Urinary bladder (tissue), 4 donors: ENCODE measurements at places on chromosomes 4 and X.

DNA sequence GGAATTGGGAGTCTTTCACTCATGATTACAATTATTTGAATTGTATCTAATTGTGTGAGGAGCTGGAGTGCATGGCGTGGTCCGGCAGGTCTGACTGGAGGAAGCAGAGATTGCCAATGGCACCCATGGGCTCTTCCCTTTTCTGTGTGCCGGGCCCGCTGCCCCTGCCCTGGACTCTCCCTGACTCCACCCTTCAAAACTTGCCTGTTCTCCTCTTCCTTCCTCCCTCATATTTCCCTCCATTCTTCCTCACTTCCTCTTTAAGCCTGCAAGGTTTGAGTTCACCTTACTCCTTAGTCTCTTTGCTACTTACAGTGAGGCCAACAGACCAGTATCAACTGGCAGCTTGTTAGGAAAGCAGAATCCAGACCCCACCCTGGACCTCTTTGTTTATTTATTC, 6.5 kb upstream of the STBD1 start:
- DNase-seq: no peak

GRCh38 chrX:10598540-10598939, 21.8 kb downstream of the MID1 start:
- no peak for DNase-seq

DNA sequence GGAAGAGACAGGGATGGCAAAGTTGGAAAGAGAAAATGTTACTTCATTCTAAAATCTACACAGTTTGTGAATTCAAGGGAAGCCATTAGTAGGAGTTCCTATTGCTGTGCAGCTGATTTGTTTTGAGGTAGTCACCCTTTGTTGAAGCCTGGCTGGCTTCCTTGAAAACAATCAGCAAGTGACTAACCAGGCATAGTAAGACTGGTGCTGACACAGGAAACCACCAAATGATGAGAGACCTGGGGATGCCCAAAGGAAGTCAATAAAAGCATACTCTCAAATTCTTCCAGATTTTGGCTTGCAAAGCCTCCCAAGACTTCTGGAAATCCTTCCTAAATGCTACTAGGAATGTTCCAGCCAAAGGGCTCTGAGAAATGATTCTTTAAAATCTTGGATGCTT, 23.9 kb upstream of the PRDM8 start:
- DNase-seq: no peak

- no peak for DNase-seq
These were observed 258.1 kb upstream of the NEIL3 start for GRCh38 chr4:177051473-177052060.

DNA sequence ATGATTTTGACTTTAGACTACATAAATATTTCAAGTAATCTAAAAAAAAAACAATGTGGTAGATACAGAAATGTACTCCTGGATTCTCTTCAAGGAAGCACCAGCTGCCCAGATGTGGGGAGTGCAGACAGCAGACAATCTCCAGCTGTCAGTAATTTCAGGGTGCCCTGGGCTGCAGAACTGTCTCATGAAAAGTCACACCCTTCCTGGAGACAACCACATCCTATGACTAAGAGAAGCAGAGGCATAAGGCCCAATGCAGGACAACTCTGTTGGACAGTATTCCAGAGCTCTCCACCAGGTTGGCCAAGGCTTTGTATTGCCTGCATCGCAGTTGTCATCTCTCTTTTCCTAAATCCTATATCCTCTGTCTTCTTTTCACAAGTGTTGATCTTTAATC, 34.4 kb upstream of the BLTP1 start:
- no peak for DNase-seq

DNA sequence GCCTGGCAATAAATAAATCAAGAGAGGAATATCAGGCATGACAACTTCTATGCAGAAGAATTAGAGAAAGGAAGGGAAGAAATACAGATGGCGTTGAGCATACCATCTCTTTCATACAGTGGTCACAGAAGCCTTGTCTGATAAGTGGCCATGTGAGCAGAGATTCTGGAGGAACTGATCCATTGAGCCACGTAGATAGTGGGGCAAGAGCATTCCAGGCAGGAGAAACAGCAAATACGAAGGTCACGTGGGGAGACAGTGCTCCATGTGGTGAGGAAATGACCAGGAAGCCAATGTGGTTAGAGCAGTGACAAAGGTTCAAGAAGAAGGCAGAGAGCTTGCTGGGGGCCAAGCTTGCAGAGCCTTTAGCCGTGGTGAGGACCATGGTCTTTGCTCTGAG, 226.7 kb upstream of the NOCT start:
- DNase-seq: no peak

DNA sequence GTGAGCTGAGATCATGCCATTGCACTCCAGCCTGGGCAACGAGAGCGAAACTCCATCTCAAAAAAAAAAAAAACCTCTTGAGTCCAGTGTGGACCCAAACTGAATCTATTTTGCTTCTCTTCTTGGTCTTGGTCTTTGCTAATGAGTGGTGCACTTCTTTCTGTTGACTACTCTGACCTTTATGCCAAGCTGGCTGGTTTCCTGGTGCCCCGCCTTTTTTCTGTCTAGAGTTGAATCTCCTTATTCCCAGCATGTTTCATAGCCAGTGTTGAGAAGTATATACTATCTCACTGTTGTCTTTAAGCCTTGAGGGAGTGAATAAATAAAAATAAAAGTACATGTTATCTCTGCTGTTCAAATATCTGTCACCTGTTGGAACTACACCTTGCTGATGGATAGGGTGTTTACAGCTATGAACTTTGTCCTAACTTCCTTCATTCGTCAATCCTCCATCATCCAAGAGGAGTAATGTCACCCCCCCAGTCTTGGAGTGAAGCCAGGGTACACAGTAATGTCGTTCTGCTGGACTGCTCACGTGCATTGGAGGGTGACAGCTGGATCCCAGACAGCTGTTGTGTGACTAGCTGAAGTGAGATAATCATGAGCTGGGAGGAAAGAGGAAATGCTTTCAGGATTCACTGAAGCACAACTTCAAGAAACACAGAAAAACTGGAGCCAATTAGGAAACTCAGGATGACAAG, 99.3 kb upstream of the PRKG2 start:
- DNase-seq: peak; percentile 40

- DNase-seq: no peak
These were observed 43.3 kb upstream of the ADAM29 start for GRCh38 chr4:174874898-174875297.
